ENCODE measurements at places on chromosomes 5 and 9.

DNA sequence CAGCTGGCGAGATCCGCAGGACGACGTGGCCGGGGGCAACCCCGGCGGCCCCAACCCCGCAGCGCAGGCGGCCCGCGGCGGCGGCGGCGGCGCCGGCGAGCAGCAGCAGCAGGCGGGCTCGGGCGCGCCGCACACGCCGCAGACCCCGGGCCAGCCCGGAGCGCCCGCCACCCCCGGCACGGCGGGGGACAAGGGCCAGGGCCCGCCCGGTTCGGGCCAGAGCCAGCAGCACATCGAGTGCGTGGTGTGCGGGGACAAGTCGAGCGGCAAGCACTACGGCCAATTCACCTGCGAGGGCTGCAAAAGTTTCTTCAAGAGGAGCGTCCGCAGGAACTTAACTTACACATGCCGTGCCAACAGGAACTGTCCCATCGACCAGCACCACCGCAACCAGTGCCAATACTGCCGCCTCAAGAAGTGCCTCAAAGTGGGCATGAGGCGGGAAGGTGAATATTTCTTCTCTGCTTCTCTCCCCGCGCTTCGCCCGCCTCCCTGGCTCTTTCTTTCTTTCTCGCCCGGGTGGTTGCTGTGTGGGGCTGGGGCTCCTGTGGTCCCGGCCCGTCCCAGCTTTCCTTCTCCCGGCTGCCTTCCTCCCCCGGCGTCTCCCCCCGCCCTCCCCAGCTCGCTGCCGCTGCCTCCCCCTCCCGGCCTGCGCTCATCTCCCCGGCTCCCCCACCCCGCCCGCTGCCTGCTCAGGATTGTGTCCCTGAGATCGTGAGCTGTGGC, 2.2 kb downstream of the NR2F1 start:
- no peak for DNase-seq

GRCh38 chr9:134243778-134244467, 79.6 kb upstream of the RNU6ATAC start:
- DNase-seq: no peak

- no peak for DNase-seq
Observed at GRCh38 chr5:24644761-24645160, at the start of gene CDH10. CDH10 (minus strand) TSS chr5:24644978; CDS start chr5:24593490, 51,488 bp downstream.

GRCh38 chr5:34491251-34491620, 164.9 kb upstream of the RAI14 start:
- DNase-seq: no peak

DNA sequence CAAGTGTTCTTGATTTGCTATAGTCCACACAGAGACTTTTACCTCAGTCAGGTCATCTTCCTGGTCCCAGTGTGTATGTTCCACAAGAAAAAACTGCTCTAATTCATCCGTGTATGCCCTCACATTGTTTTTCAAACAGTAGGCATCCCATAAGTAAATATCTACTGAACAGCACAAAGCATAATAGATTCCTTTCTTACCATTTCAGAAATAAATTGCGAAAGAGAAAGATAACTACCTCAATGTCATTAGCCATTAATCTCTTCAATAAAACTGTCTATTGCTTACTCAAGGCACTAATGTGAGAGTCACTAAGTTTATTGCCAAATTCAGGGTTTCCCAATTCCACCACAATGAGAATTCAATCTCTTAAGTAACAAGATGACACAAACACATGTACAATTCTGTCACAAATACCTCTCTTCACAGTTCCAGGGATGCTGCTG, 9.6 kb downstream of the FBXW2 start:
- DNase-seq: no peak

DNA sequence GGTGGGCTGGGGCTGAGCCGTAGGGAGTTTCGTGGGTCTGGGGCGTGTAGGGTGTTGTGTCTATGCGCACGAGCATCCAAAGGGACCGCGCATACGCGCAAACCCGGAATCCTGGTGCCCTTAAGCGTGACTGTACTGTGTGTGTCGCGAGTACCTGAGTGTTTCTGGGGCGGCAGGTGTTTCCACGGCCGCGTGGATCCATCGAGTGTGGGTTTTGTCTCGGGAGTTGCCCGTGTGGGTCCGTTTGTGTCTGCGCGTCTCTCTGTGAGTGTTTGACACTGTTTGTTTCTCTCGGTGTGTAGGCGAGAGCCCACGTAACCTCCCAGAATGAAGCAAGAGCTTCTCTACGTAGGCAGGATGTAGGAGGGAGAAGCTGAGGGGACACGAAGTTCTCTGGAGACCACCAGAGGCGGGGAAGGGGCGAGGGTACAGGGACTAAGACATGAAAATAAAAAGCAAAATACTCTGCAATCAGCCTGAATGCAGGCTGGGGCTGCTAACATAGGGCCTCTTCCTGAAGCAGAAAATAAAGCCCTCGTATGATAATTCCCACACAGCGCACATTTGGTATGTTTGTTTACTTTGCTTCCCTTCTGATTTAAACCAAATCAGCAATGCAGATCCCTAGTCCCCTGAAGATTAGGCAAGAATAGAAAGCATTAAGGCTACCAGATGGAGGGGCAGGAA, 588 bp upstream of the BRINP1 start:
- no peak for DNase-seq

Data from breast epithelium (tissue), 4 donors.